Activated CD8-positive, alpha-beta memory T cell treated with anti-CD3 and anti-CD28 coated beads, Interleukin-2, amount 50 U/mL, for 48 hours (primary cell): ENCODE measurements at places on chromosomes 5 and 9.

DNA sequence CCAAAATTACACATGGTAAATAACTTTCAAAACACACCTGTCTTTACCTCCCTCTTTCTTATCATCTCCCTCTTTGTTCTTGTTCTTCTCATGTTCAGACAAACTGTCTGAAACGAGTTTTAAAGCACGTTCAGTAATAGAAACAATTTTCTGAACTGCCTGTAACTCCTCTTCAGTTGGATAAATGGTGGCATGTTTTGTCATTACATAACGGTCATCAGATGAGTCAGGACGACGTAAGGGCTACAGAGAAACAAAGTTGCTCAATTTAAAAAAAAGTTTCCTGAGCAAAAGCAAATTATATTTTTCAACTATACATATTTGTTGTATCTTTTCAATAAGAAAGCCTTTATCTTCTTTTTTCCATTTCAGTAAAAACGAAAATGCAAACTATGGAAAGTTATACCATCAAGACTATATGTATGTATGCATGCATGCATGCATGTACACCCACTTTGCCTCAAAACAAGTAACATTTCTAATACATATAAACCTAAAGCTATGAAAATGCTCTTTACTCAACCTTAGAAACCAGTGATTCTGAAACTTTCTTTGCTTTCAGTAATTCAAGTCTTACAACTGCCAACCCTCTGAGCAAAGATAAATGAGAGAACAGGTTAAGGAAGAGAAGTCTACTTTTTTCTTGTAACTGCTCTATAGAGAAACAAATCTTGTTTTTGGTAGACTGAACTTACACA, 56.0 kb downstream of the ZFR start:
- no peak for DNase-seq

DNA sequence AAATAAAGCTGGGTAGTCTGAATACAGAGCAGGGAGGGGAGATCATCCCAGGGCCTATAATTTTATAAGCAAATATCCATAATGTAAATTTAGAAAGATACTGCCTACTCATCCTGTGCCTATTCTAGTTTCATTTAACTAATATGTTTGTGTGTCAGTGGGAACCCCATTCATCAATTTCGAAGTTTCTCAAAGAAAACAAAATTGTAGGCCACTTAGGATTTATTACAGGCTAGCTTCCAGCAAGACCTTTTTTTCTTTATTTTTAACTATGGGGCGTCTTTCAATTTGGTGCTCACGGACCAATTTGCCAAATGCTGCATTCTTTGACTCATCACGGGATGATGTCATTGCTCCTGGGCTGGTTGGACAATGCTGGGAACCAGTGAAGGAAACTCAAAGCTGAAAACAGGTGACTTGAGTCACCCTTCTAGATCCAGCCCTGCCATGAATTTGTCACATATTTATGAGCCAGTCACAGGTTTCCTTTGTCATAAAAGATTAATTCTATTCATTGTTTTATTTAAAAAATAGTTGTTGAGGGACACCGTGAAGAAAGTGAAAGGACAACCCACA, 13.4 kb downstream of the PCSK5 start:
- no peak for DNase-seq

- DNase-seq, result no peak
Observed at GRCh38 chr5:172607213-172607793, 33.8 kb upstream of the NEURL1B start.

GRCh38 chr9:117249799-117250198, 165.1 kb downstream of the ASTN2 start:
- no peak for DNase-seq

- DNase-seq, result peak; percentile 58
Observed at GRCh38 chr5:145856285-145856818, 16.5 kb downstream of the GRXCR2 start.

- no peak for DNase-seq
Observed at GRCh38 chr5:64693636-64694035, 3.3 kb downstream of the SHISAL2B start.
